ENCODE measurements at places on chromosomes 16 and 17. TPM values are rescaled to one million over a fixed set of nuclear protein-coding genes. Genes with fewer than 3 reads are reported as not detected.

DNA sequence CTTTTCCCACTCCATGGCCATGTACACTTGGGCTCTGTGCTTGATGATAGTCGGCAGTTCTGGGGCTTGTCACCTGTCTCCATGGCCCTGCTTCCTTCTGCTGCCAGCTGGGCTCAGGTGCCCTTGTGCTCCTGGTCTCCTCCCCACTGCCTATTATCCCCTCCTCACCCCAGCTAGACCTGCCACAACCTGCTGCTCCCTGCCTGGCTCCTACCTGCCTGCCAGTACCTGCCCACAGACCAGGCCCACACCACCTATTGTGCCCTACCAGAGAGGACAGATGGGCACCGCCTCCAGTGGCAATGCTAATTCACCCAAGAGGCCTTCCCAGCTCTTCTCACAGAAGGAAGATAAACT, 538 bp upstream of the RAPGEFL1 start:
- no peak for DNase-seq
- no peaks in the 10 kb centered on the region for H3K27me3 ChIP-seq
- H3K4me3 ChIP-seq = no peak overlapping the region
- H3K4me1 ChIP-seq = peaks cover 17% of the 10 kb centered on the region

GRCh38 chr16:56789360-56789759, 59.4 kb downstream of the NUP93 start:
- H3K27me3 ChIP-seq = no peaks in the 10 kb centered on the region
- no peak overlapping the region for H3K27ac ChIP-seq
- peaks cover 9% of the 10 kb centered on the region for H3K4me1 ChIP-seq
- no peak overlapping the region for H3K4me3 ChIP-seq
- no peaks in the 10 kb centered on the region for H3K36me3 ChIP-seq
- DNase-seq = peak; percentile 60

GRCh38 chr16:12160249-12160648, 183.7 kb downstream of the SNX29 start:
- peaks cover 20% of the 10 kb centered on the region for H3K4me1 ChIP-seq
- no peaks in the 10 kb centered on the region for H3K27me3 ChIP-seq
- no peak for DNase-seq
- no peak overlapping the region for H3K4me3 ChIP-seq

- H3K27ac ChIP-seq = no peak overlapping the region
- no peak for DNase-seq
- no peaks in the 10 kb centered on the region for H3K27me3 ChIP-seq
Measured at GRCh38 chr16:69031877-69032301, 73.6 kb upstream of the HAS3 start.

RETREG3 gene
- total RNA-seq = 44.1 TPM

BEAN1 gene
- not detected for total RNA-seq

- peak; percentile 83 for DNase-seq
- H3K27ac ChIP-seq = no peak overlapping the region
- no peak overlapping the region for H3K4me3 ChIP-seq
- H3K4me1 ChIP-seq = peaks cover 11% of the 10 kb centered on the region
- H3K36me3 ChIP-seq = no peaks in the 10 kb centered on the region
Measured at GRCh38 chr17:60142872-60143499, 6.8 kb upstream of the CA4 start.

DNA sequence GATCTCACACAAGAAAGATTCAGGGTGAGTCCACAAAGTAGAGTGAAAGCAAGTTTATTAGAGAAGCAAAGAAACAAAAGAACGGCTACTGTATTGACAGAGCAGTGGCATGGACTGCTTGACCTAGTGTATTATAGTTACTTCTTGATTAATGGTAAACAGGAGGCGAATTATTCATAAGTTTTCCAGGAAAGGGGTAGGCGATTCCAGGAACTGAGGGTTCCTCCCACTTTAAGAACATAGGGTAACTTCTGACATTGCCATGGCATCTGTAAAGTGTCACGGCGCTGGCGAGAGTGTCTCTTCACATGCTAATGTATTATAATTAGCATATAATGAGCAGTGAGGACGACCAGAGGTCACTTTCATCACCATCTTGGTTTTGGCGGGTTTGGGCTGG, 93.2 kb downstream of the CACNG3 start:
- H3K4me3 ChIP-seq = no peak overlapping the region
- no peak for DNase-seq
- no peak overlapping the region for H3K27ac ChIP-seq

CCDC144A gene
- 1.4 TPM for total RNA-seq

- peaks cover 1% of the 10 kb centered on the region for H3K4me1 ChIP-seq
- no peak overlapping the region for H3K4me3 ChIP-seq
- H3K27me3 ChIP-seq = no peaks in the 10 kb centered on the region
- peaks cover 4% of the 10 kb centered on the region for H3K36me3 ChIP-seq
- no peak overlapping the region for H3K27ac ChIP-seq
Measured at GRCh38 chr16:4358831-4359561, 7.9 kb upstream of the PAM16 start.

All from IMR-90 (cell line).